ENCODE measurements at places on chromosomes 3 and 15.
A peak's percentile ranks its signal among the peaks of the same experiment; 100 is the strongest.

GRCh38 chr3:18660059-18660458, 234.9 kb upstream of the SATB1 start:
- DNase-seq: no peak

GRCh38 chr15:46080016-46080415, 445.2 kb downstream of the SQOR start:
- DNase-seq: no peak

GRCh38 chr3:162262129-162262528, 765.5 kb downstream of the OTOL1 start:
- no peak for DNase-seq

DNA sequence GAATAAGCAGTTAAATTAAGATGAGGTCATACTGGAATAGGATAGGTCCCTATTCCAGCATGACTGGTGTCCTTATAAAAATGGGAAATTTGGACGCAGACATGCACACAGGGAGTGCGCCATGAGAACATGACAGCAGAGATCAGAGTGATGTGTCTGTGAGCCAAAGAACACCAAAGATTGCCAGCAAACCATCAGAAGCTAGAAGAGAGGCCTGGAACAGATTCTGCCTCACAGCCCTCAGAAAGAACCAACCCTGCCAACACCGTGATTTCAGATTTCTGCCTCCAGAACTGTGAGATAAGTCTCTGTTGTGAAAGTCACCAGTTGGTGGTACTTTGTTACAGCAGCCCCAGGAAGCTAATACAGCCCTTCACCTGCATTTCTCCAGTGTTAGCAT, 34.7 kb downstream of the EPHB1 start:
- DNase-seq: no peak

- DNase-seq: no peak
Measured at GRCh38 chr3:65971293-65972252, 67.1 kb downstream of the MAGI1 start.

GRCh38 chr3:60176614-60177013, 1074.6 kb downstream of the FHIT start:
- no peak for DNase-seq

DNA sequence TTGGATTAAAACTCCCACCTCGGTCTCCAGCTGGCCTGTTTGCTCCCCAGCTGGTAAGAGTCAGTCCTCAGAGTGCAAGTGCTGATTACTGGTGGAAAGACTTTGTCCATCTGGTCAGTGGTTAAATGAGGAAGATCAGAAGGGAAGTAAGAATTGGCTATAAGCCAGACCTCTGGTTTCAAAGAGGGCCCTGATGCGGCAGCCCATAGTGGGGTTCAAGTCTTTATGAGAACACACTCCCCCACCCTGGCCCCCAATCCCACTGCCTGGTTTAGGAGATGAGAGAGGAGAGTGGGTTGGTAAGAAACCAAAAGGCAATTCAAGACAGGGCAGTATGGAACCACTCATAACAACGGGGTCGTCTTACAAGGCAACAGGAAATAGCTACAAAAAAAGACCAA, 65.0 kb downstream of the FRMD4B start:
- DNase-seq: no peak

GRCh38 chr3:186909078-186909853, 21.1 kb upstream of the ST6GAL1 start:
- DNase-seq: peak; percentile 73

DNA sequence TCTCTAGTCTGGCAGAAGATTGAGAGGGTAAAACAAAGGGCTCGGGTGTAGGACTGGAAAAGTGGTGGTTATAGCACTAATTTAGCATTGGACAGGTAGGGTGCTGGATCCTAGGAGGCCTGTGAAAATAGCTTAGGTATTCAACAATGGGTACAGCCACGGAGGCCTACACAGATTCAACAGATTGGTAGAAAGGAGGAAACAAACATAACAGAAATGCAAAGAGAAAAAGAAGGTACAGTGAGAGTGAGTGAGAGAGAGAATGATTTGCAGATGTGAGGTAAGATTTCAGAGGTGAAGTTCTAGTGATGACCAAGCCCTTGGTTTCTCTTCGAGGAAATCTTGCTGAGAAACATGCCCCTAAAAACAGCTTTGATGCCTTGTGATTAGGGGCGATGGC, 37.9 kb downstream of the ADIPOQ start:
- DNase-seq: no peak

GRCh38 chr3:29478611-29479010, 197.7 kb downstream of the RBMS3 start:
- no peak for DNase-seq

- no peak for DNase-seq
Measured at GRCh38 chr15:48221885-48222284, 15.8 kb downstream of the SLC12A1 start.

GRCh38 chr3:65617787-65618186, 420.9 kb downstream of the MAGI1 start:
- no peak for DNase-seq

DNA sequence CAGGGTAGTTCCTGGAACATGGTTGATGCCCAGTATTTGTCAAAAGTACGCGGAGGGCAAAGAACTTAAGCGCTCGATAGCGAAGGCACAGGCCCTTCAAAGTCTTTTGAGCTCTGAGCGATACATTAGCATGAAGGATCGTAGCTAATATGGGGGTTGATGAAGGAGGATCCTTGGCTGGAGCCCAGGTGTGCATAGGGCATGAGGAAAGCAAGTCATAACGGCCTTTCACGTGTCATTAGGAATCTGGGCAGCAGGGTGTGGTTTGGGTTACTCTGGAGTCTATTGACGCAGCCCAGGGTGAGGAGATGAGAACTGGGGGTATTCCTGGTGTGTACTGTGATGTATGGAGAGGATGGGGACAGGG, 31.7 kb downstream of the SPINK8 start:
- DNase-seq: peak; percentile 18

DNA sequence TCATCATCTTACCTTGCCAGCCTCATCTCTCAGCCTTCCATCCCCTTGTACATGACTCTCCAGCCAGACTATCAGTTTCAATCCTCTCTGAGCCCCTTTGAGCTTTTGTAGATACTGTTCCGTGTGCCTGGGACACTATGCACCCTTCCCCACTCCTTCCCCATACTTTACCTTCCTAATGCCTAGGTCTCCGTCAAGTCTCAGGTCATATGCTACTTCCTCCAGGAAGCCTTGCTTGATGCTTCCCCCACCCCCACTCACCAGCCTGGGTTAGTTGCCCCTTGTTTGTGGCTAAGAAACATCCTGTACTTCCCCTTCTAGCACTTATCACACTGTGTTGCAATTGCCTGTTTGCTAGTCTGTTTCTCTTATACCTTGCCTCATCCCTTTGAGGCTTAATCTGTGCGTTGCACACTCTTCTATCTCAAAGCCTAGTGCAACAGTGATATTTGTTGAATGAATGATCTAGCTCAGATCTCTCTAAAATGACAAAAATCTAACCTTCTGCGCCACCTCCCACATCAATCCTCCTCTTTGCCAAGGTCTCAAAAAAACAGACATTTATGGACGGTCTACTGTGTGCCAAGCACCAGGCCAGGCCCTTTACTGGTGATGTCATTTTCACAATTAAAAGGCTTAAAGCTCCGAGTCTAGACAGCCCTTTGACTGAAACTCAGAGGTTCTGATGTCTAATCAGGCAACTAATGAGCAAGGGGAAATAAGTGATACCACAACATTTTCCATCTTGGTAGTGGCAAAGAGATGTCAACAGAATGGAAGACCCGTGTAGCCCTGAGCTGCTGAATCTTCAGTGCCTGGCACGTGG, 6.5 kb upstream of the USP3 start:
- DNase-seq: no peak

- peak; percentile 37 for DNase-seq
Measured at GRCh38 chr3:50503504-50504342, at the start of gene CACNA2D2. Gene CACNA2D2 (minus strand): TSS chr3:50503634. CDS start chr3:50503423, 211 bp downstream.

GRCh38 chr3:106728315-106729098, 648.7 kb upstream of the CCDC54 start:
- DNase-seq: no peak

GRCh38 chr3:176769547-176770190, 427.6 kb downstream of the TBL1XR1 start:
- DNase-seq: no peak

- DNase-seq: no peak
Measured at GRCh38 chr3:156918746-156919145, 92.6 kb downstream of the LEKR1 start.

DNA sequence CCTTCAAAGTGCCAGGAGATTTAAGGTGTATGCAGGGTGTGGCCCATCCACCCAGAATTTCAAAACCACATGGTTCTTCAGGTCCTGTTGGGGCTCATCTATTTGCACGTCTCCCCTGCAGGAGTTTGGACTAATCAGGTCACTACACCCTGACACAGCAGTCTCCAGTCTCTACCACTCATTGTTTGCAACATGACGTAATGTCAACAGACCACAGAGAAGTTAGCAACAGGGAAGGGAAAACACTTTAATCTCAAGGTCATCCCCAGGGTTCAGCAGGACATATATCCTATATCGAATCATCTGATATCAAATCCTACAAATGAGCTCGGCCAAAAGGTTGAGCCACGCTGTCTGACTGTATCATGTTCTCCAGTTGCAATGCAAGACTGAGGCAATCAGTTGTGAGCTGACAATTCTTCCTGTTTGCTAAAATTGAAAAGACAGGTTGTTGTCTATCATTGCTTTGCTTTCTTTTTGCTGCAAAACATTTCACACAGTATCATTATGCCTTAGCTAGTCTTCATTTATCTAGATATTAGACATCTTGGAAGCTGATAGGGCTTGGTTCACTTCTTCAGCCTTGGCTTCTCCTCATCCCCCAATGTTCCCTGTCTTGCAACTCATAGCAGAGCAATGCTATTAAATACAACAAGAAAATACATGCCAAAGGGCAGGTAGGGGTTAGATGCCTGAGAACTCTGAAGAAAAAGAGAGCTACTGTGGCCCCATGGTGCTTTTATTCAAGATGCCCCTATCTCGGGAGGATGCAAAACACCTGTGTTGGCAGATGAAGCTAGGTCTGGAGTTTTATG, 13.4 kb upstream of the LEKR1 start:
- DNase-seq: no peak

DNA sequence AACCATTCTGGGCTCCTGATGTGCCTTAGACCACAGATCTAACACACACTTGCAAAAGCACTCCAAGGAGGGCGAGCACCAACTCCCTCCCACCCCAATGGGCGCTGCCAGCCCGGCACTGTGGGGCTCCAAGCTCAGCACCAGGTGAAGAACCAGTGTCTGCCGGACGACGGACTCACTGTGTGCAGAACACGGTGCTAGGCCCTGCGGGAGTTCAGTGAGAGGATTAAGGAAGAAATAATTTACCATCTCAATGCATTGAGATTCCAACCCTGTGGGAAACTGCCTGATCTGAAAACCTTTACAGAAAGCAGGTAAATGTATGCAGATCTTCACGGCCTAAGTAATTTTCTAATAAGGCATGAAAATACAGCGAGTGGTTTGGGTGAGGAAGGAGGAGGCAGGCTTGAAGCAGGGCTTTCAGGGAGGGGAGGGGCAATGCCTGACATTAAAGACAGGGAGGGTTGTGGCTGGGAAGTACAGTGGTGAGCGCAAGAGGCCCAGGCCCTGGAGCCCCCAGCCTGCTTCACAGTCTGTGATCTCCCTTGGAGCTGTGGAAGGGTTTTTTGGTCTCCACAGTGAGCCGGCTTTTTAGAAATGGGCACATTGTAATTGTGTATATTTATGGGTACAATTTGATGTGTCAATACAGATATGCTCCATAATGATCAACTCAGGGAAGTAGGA, 35.6 kb upstream of the CHRNB4 start:
- DNase-seq: no peak

GRCh38 chr3:71505767-71506350, 77.7 kb downstream of the FOXP1 start:
- DNase-seq: no peak

- DNase-seq: no peak
Measured at GRCh38 chr3:184911570-184911969, 99.6 kb downstream of the VPS8 start.

GRCh38 chr3:145191543-145191942, 969.4 kb downstream of the PLOD2 start:
- no peak for DNase-seq

GRCh38 chr3:153319705-153320554, 157.9 kb downstream of the RAP2B start:
- no peak for DNase-seq

GRCh38 chr3:148332509-148332908, 365.2 kb upstream of the AGTR1 start:
- DNase-seq: no peak

DNA sequence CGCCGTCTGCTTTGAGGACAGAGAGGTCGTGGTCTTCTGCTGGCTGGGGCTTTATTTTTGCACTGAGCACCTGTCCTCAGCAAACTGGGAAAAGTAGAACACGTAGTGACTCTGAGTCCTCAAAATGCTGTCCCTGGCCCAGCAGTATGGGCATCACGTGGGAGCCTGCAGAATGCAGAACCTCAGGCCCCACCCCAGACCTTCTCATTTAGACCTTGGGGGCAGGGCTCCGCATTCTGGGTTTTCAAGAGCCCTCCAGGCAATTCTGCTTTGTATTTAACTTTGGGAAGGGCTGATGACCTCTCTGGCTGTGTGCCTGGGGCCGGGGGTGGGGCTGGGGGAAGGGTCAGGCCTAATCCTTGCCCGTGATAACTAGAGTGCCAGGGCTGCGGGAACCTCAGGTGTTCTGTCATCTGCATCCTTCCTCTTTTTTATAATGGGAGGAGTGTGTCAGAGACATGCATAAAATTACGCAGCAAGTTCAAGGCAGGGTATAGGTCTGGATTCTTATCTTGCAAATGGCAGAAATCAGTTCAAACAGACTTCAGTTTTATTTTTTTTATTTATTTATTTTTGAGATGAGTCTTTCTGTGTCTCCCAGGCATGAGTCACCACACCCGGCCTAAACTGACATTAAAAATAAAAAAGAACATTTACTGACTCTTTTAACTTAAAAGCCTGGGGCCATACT, 11.1 kb downstream of the SLC6A6 start:
- no peak for DNase-seq

DNA sequence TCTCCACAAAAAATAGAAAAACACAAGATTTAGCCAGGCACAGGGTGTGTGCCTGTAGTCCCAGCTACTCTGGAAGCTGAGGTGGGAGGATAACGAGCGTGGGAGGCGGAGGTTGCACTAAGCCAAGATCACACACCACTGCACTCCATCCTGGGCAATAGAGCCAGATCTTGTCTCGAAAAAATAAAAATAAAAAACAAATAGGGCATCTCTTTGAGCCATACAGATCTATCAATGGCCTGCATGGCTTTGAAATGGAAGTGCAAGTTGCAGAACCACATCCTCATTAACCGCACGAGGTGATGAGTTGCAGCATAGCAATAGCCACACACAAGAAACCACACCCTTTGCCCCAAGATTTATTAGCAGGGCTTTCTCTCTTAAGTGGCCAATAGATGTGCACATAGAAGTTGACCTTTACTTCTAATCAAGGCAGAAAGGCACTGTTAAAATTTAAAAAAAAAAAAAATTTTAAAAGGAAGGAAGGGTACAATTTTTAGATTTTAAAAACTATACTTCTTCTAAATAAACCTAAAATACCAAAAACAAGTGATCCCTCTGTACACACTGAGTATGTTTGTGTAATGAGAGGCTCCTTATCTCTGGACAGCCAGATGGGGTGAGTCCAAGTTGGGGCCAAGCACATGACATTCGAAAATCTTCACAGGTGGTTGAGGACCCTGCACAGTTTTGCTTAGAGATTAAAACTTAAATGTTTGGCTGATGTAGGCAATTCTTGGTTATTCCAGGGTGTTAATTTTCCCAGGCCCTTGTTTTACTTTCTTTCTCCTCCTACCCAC, 53.4 kb downstream of the FILIP1L start:
- no peak for DNase-seq

GRCh38 chr15:34799149-34800101, 4.1 kb upstream of the ACTC1 start:
- no peak for DNase-seq

All from activated CD4-positive, alpha-beta T cell treated with anti-CD3 and anti-CD28 coated beads, Interleukin-2, amount 50 U/mL, for 48 hours (primary cell).